ENCODE measurements at places on chromosomes 7 and 10.
A peak's percentile ranks its signal among the peaks of the same experiment; 100 is the strongest.

- DNase-seq, result peak; percentile 36
Observed at GRCh38 chr10:27223964-27224363, 16.6 kb downstream of the ACBD5 start.

GRCh38 chr7:158054081-158054480 lies 533.5 kb downstream of the PTPRN2 start:
- no peak for DNase-seq

- no peak for DNase-seq
Observed at GRCh38 chr10:110821508-110821907, 50.2 kb upstream of the PDCD4 start.

- DNase-seq, result no peak
Observed at GRCh38 chr10:100531761-100532160, 2.1 kb upstream of the NDUFB8 start.

DNA sequence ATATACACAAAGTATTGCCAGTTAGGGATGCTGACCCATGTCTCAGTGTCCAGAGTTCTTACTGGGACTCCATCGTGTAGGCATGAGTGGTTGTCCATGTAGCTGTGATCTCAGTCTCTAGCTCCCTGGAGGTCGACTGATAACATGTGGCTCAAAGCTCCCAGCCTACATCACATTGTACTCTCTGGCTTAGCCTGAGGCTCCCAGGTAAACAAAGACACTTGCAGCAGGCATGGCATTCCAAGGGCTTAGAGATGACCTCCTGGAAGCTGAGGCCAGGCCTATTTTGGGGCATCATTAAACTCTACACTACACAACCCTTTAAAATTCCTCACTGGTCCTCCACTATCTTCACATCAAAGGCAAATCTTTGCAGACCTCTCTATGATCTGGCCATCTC lies 100.8 kb upstream of the DOCK1 start:
- DNase-seq, result no peak

DNA sequence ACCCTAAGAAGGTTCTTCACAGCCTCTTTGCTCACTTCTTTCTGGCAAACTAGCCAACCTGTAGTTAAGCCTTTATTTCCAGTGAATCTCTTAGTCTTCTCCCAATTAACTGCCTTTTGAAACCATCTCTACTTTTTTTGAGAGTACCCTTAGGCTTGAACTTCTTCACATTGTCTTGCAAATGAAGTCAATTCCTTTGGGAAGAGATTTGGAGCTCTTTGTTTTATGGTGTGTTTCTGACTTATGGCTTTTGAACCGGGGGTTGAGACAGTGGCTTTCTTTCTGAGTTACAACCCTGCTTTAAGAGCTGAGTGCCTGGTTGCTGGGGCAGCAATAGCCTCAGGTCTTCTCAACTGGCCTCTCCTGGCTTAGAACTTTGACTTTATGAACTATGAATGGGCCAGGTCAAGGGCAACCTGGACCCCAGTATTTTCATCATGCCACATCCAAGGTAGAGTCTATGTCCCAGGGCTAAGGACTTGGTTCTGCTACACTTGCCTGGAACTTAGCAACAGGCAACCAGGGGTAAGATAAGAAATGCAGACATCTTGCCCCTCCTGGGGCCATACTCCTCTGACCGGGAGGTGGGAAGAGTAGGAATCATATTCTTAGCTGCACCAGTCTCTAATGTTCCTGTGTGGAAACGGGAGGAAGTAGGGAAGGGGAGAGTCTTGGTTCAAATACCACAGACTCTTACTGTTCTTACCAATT lies 53.0 kb downstream of the SP4 start:
- no peak for DNase-seq

DNA sequence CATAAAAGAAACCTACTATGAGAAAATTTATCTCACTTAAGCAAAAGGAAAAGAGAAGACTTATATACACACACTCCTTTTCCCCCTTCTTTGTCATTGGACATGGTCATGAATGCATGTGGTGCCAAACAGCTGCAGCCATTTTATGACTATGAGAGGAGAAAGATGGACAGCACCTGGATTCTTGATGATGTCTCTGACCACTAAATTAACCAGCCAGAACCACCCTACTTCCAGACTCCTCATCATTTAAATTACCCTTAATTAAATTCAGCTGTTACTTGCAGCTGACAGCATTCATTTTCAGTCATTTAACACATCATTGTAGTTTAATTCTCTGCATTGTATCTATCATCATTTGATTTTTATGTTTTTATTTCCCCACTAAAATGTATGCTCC lies 379.0 kb upstream of the HPS1 start:
- no peak for DNase-seq

DNA sequence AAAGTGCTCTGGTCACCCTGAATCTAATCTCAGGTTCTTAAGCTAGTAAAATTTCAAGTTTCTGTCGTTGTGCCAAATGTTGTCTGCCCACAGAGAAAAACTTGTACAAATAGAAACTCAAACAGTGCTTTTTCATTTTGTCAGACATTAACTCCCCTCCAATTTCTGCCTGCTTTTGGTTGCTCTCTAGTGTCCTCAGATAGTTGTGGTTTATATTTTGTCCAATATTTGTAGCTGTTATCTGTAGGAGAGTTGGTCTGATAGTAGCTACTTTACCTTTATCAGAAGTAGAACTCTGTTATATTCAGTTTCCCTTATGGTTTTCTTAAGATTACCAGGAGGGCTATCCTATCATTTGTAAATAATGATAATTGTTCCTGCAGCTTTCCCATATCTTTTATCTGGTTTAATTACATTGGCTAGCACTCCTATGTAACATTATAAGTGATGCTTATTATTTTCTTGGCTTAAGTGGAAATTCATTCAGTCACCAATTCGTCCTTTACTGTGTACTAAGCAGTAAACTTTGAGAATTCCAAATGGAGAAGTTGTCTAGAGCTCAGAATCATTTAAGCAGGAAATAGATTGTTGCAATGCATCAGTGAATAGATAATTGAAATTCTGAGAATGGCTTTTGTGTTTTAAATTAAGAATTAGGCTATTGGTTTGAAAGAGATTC lies 91.0 kb downstream of the ANKIB1 start:
- no peak for DNase-seq

DNA sequence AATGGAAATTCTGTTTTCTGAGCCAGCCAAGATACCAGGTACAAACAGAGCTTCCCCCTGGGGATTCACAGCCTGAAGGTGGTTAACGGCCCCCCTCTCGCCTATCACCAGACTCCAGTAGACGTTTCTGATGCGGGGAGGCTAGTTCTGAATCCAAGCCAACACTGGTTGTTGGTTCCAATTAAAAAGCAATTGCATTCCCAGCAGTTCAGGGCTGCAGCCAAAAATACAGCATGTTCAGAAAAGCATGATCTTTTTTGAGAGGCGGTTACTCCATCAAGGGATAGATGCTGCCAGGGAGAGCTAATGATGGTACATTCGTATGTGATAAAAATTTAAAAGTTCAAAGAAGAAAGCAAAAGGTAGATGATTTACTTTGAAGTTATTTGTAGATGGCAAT lies 481.0 kb downstream of the GALNT17 start:
- no peak for DNase-seq

DNA sequence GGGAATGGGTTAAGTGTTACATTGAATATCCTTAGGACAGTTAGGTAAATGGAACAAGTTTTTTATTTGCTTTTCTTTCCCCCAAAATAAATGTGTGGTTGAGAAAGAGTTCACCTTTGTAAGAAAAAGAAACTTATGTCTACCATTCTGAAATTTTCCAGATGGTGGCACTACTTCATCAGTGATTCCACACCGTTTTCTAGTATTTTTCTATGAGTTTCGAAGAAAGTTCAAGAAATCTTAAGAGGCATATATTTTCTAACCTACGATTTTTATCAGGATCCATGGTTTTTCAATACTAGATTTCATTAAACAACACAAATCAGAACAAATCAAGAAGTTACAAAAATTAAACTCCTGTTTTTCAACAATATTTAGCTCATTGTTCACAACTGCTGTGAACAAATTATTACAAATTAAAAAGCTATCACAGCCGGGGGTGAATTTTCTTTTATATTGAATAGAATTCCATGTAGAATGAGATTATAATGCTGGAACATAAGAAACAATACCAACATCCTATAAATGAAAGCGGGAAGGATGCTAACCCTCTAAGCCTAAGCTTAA lies 163.1 kb upstream of the NPVF start:
- peak; percentile 54 for DNase-seq

All from NB4 (cell line).